ENCODE measurements at places on chromosomes 6 and 20.

- DNase-seq, result no peak
These were observed 1.5 kb downstream of the FAM50B start for GRCh38 chr6:3850451-3851203.

- DNase-seq, result no peak
These were observed 10.1 kb upstream of the FKBP5 start for GRCh38 chr6:35698858-35699257.

- no peak for DNase-seq
These were observed 4.8 kb upstream of the EMILIN3 start for GRCh38 chr20:41371371-41371770.

DNA sequence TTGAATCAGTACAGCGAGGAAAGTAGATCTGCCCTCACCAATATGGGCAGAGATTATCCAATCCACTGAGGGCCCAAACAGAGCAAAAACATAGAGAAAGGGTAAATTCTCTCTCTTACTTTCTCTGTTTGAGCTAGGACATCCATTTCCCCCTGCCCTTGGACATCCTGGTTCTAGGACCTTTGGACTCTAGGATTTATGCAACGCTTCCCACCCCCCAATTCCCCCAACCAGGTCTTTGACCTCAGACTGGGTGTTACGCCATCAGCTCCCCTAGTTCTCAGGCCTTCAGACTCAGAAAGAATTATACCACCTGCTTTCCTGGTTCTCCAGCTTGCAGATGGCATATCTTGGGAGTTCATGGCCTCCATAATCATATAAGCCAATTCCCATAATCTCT, 10.2 kb upstream of the B3GAT2 start:
- DNase-seq, result no peak

DNA sequence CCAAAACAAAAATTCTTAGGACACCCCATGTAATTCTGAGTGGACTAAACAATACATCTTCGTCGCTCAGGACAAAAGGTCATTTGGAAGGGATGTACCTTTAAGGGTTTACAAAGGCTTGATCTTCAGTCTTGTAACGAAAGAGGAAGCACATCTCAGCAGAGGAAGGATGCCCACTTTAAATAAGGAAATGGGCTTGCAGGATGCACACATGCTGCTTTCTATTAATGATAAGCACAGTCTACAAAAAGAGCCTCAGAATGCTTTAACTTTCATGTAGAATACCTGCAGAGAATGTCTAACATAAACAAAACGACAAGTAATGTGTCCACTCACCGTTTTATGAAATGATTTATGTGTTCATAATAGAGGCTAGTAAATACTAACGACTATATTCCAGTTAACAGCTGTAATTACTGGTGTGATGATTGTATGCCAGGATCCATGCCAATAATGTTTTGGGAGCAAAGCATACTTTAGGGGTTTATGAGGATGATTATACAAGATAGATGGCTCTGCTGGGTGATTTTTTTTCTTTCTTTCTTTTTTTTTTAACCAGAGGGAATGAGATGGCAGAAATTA, 216.9 kb downstream of the GMDS start:
- DNase-seq, result no peak

GRCh38 chr20:44768256-44768655, 22.6 kb downstream of the KCNK15 start:
- DNase-seq, result no peak

DNA sequence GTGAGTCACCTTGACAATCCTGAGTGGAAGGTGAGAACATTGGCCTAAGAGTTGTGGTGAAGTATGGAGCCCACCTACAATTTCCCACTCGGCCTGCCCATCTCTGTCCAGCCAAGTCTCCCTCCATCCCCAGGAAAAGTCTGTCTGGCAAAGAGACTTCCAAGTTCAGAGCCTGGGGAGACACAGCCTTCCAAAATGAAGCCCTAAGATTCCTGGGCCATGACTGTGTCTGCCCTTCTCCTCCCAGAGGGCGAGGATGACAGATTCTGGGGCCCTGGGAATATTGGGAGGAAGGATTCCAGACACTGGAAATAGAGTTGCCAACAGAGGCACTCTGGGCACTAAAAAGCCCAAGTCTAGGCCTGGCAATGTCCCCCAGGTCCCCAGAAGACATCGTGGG, 176.8 kb downstream of the NFATC2 start:
- DNase-seq, result no peak

- no peak for DNase-seq
These were observed 381.7 kb upstream of the JARID2 start for GRCh38 chr6:14863902-14864850.

DNA sequence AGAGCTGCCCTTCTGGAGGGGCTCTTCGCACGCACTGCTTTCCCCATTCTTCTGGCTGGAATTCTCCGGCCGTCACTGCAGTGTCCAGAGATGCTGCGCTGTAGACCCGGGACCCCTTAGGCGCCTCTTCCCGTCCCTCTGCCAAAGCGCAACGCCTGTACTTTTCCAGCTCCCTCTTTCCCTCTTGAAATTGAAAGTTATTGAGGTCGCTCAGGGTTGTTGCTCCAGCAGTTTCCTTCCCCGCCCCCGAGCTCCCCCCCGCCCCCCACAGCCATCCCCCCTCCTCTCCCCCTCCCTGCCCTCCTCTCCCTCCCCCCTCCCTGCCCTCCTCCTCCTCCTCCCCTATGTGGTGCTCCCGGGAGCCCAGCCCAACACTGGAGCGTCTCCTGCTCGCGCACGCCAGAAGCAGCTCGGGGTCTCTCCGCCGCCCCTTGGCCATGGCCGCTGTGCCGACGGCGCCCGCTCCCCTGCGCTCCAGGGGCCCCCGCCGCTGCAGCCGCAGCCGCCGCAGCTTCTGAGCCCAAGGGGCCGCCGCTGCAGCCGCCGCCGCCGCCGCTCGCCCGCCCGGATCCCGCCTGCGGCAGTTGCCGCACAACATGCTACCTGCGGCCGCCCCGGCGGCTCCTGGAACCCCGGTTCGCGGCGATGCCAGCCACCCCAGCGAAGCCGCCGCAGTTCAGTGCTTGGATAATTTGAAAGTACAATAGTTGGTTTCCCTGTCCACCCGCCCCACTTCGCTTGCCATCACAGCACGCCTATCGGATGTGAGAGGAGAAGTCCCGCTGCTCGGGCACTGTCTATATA, at the start of gene RSPO3:
RSPO3 (plus strand) TSS at position 374 of the 804 bp plus-strand sequence. CDS start 522 bp downstream, outside the sequence.
- DNase-seq, result no peak

DNA sequence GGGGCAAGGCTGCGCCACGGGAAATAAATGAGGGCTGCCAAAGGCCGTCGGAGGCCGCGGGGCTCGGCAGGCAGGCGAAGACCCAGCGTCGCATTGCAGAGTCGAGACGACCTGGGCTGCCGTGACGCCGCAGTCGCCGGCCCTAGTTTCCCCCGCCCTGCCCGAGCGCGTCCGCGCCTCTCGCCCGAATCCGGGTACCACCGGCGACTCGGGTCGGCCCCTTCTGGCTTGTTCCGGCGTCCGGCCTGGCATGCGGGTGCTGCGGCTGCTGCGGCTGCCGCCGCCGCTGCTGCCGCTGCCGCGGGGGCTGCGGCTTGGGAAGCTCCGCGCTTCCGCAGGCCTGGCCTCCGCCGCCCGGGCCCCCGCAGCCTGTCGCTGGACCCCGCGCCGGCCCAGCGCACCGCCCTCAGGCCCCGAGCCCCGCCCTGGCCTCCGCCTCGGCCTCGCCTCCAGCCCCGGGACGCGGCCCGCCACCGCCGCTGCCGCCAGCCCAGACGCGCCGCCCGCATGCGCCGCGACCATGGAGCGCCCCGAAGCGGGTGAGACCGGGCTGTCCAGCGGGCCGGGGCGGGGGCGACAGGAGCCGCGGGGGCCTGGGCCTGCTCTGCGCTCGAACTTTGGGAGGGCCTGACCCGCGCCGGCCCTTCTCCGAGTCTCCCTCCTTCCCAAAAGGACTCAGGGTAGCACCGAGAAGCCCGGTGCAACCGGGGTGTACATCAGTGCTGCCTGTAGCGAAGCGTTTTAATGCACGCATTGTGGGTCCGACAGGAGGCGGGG, at the start of gene AKAP7:
AKAP7 (plus strand) TSS at position 224 of the 777 bp plus-strand sequence; CDS start at position 521, 297 bp downstream.
- no peak for DNase-seq

DNA sequence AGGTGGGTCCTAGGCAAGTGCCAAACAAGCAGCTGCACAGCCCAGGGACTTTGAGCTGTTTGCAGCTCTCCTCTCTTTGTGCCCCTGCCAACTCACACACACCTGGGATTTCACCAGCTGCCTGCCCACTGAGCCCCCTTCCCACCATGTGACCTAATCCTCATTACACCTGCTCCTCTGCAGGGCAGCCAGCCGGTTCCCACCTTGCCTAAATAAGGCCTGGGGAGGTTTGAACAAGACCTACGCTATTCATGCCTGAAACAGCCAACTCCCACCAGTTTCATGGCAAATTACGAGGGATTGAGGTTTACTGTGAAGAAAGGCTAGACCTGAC, 92.6 kb upstream of the SOX4 start:
- DNase-seq, result no peak

GRCh38 chr6:156009656-156010055, 554.0 kb upstream of the NOX3 start:
- DNase-seq, result no peak

- no peak for DNase-seq
These were observed 79.8 kb upstream of the TRDN start for GRCh38 chr6:123716506-123716905.

GRCh38 chr20:34452281-34452982, 63.8 kb upstream of the DYNLRB1 start:
- no peak for DNase-seq

- DNase-seq, result no peak
These were observed 345.6 kb upstream of the PLCB4 start for GRCh38 chr20:8723296-8723695.

- no peak for DNase-seq
These were observed 382.5 kb downstream of the EPHA7 start for GRCh38 chr6:93036835-93037234.

- DNase-seq, result no peak
These were observed 97.8 kb downstream of the TNFAIP3 start for GRCh38 chr6:137964876-137965275.

DNA sequence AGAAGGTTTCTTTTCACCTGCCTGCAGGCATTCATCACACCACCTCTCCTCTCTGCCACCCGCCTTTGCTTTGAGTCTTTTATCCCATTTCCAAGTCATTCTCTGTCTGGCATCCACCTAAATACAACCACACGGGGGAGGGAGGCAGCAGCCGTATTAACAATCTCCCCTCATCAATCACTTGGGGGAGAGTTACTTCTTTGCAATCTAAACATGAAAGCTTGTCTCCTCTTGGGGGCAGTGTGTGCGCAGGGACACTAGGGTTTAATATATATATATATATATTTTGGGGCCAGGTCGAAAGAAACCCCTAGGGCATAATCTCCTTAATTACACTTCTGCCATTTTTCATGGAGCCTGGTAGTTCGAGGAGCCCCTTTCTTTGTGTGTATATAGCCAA, 214.5 kb downstream of the TSHZ2 start:
- DNase-seq, result no peak

- DNase-seq, result no peak
These were observed 92.6 kb downstream of the THBS2 start for GRCh38 chr6:169160855-169161560.

- DNase-seq, result no peak
These were observed 28.5 kb upstream of the MRPS18A start for GRCh38 chr6:43716099-43716498.

- no peak for DNase-seq
These were observed 662 bp downstream of the ENTPD6 start for GRCh38 chr20:25195962-25196785.

DNA sequence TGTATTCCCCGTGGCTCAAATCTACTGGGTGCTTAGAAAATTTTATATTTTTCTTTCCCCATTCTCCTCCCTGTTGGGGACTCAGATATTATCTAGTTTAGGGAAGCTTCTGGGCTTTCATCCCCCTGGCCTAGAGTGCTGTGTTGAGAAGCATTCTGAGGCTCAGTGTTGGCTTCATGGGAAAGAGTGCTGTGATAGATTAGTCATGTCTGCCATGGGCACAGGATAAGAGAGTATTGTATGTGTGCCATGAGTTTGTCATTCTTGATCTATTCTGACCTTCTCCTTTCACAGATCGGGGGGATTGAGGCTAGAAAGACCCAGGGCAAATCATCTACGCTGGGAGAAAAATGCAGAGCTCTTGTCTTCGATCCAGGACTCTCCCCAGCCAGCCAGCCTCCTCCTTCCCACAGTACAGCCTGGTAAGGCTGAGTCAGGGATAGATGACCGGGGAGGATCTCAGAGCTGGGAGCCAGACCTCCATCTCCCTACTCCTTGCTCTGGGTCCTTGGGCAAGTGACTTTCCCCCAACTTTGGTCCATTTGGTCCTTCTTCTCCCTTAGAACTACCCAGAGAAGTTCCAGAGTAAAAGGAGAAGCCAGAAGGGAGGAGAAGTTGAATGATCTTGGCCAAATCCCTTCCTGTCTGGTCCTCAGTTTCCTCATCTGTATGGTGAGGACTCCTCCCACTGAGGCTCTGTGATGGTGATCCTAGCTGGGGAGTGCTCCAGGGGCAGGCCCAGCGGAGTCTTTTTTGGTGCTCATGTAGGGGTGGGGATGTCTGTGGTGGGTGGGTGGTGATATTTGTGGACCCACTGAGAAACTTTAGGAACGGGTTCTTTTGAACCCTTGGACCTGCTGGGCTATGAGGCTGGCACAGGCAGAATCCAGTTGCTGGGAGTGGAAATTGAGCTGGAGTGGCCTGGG, 5.0 kb downstream of the SRC start:
- DNase-seq, result no peak

- DNase-seq, result no peak
These were observed 1.4 kb downstream of the DEFB124 start for GRCh38 chr20:31473331-31474096.

GRCh38 chr20:59774921-59775686, 158.3 kb downstream of the SYCP2 start:
- no peak for DNase-seq

- no peak for DNase-seq
These were observed 15.8 kb downstream of the PROCR start for GRCh38 chr20:35187584-35188190.

GRCh38 chr6:68364271-68364805, 270.7 kb upstream of the ADGRB3 start:
- no peak for DNase-seq

- DNase-seq, result no peak
These were observed 172.0 kb downstream of the ZDHHC14 start for GRCh38 chr6:157552820-157553485.

DNA sequence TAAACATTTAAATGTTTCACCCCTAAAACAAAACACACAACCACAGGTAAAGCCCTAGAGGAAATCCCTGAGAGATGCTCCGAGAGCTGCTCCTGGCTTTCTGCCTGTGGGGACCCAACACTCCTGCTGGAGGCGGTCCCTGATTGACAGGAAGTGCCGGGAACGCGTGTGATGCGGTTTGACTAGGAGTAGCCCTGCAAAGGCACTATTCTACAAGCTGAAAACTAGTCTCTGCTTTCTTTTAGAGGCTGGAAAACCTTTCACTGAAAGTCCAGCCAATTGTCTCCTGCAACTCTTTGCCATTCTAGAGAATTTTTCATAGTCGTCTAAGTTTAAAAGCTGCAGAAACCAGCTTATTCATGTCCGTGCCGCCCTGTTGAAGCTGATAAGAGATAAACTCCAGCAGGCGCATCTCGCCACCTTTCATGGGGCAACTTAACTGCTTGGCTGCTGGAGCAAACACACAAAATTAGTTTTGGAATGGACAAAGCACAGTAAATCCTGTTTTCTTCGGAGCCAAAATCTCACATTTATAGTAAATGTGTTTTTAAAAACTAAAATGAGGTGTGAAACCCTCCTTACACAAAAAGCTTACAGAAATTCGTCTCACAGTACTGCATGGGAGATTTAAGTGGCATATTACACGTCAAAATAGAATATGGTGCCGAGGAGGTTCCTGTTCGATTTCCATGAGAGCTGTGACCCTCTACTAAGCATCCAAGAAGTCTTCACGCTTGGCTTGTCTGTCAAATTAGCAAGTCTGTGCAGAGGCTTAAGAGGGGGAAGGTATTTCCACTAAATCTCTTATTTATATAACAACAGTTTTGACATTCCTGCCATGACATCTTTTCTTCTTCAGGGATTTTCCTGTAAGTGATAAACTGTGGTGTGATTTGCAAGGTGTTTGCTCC, 46.9 kb downstream of the DACT2 start:
- peak; percentile 74 for DNase-seq

Data from hematopoietic multipotent progenitor cell treated with erythropoietin and hydrocortisone succinate and interleukin-3 and kit ligand, for 17 days (in vitro differentiated cells).